ENCODE measurements at places on chromosomes 2 and 18.
A peak's percentile ranks its signal among the peaks of the same experiment; 100 is the strongest.

GRCh38 chr2:101063352-101064124 is 61.4 kb downstream of the RPL31 start:
- H3K4me3 ChIP-seq = no peak overlapping the region
- no peak for DNase-seq
- no peaks in the 10 kb centered on the region for H3K27me3 ChIP-seq
- no peak overlapping the region for H3K27ac ChIP-seq

DNA sequence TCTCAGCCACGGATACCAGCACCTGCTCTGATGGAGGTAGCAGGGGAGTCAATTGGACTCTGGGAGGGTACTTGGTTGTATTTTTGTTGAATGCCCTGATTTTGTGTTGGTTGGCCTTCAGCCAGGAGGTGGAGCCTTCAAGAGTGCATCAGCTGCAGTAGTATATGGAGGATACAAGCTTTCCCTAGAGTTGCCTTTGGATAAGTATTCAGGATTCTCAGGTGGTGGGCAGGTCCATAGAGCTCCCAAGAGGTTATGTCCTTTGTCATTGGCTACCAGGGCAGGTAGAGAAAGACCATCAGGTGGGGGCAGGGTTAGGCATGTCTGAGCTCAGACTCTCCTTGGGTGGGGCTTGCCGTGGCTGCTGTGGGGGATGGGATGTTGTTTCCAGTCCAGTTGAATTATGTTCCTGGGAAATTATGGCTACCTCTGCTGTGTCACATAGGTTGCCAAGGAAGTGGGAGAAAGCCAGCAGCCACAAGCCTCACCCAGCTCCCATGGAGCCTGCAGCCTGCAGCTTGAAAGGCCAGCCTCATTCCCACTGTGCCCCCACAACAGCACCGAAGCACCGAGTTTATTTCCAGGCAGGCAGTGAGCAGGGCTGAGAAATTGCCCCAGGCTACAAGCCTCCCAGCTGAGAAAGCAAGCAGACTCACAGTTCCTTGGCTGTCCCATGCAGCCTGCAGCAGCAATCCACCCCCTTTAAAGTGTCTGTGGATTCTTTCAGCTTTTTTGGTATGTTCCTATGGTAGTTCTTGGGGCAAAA is 38.6 kb upstream of the CHST9 start:
- no peaks in the 10 kb centered on the region for H3K36me3 ChIP-seq
- no peaks in the 10 kb centered on the region for H3K27me3 ChIP-seq
- H3K4me1 ChIP-seq = no peaks in the 10 kb centered on the region
- no peak overlapping the region for H3K27ac ChIP-seq
- H3K4me3 ChIP-seq = no peak overlapping the region
- DNase-seq = no peak

GRCh38 chr2:27885661-27886060 is 4.5 kb downstream of the RBKS start:
- H3K4me1 ChIP-seq = peaks cover 4% of the 10 kb centered on the region
- no peak overlapping the region for H3K27ac ChIP-seq
- DNase-seq = no peak
- H3K4me3 ChIP-seq = no peak overlapping the region

DNA sequence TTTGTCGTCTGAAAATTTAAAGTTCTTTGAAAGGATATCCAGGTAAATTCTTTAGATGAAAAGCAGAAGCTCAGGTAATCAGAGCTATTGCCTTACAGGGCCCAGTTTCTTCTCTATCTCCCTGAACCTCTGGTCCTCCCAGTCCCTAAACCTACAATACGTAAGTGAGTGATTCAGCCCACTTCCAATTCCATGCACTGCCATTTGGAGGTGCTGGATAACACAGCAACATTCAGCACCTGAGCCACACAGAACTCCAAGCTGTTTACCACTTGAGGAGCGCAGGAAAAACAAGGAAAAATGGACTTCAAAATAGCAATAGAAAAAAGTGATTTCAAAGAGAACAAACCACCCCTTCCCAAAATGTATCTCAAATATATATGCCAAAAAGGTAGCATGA is 105.0 kb upstream of the DNAJC10 start:
- H3K4me3 ChIP-seq = no peak overlapping the region
- H3K27me3 ChIP-seq = no peaks in the 10 kb centered on the region
- no peaks in the 10 kb centered on the region for H3K36me3 ChIP-seq

GRCh38 chr2:241692448-241692847 is 5.8 kb upstream of the DTYMK start:
- H3K36me3 ChIP-seq = peaks cover 7% of the 10 kb centered on the region
- no peak overlapping the region for H3K4me3 ChIP-seq
- no peak for DNase-seq

DNA sequence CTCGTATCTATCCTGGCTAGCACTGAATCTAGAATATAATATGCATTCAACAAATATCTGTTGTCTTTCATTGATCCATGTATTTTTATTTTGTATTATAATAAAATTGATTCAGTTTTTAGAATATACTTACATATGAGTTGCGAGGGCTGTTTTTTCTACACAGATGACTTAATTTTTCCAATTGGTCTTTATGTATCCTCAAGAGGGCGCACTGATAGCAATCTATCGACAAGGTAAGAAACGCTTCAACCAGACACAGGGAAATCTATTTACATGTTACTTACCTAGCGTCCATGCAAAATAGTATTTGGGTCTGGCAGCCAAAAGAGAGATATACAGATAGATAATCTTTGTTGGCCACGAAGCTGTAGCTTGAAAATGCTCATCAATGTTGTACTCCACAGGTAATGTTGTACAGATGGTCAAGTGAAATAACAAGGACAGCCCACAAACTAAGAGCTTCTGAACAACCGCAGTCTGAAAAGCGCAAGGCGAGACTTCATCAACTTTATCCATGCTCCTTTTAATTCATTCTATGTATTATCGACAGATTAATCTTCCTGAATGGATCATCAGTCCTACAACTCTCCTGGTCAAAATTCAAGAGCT is 35.5 kb upstream of the KIDINS220 start:
- no peaks in the 10 kb centered on the region for H3K4me1 ChIP-seq
- no peaks in the 10 kb centered on the region for H3K36me3 ChIP-seq
- DNase-seq = peak; percentile 19
- no peaks in the 10 kb centered on the region for H3K27me3 ChIP-seq
- H3K4me3 ChIP-seq = no peak overlapping the region

GRCh38 chr2:207188626-207189419 is 23.1 kb upstream of the KLF7 start:
- no peaks in the 10 kb centered on the region for H3K4me1 ChIP-seq
- H3K27ac ChIP-seq = no peak overlapping the region
- no peak for DNase-seq
- H3K27me3 ChIP-seq = no peaks in the 10 kb centered on the region
- no peak overlapping the region for H3K4me3 ChIP-seq
- peaks cover 1% of the 10 kb centered on the region for H3K36me3 ChIP-seq

GRCh38 chr18:59263661-59264060 is 9.6 kb downstream of the RAX start:
- H3K4me3 ChIP-seq = no peak overlapping the region
- H3K4me1 ChIP-seq = peaks cover 28% of the 10 kb centered on the region
- H3K27me3 ChIP-seq = peaks cover 56% of the 10 kb centered on the region

DNA sequence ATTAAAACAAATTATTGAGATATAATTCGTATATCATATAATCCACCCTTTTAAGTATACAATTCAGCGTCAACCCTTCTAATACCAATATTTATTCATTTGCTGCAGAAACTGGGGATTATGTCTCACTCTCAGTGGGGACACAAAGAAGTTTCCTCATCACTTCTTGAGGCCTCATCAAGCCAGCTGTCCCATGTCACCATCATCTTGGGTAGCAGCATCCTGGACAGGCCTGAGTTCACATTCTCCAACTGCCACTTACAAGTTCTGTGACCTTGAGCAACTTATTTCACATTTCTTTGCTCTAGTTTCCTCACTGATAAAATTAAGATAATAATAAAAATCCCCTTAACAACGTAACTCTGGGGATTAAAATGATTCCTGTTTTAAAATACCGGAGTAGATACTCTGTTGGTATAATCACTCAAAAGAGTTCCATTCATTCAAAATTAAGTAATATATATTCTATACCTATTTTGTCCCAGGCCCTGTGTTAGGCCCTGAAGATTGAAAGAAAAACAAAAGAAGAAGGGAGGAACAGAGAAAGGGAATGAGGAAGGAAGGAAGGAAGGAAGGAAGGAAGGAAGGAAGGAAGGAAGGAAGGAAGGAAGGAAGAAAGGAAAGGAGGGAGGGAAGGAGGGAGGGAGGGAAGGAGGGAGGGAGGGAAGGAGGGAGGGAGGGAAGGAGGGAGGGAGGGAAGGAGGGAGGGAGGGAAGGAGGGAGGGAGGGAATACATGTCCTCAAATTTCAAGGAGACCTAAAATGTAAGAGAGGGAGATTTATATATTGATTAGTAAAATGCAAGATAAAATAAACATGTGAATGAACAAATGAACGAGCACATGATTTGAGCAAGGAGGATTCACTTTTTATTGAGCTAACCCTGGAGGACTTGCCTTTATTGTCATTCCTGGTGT is 42.4 kb downstream of the NCKAP5 start:
- DNase-seq = no peak
- H3K27ac ChIP-seq = no peak overlapping the region
- no peaks in the 10 kb centered on the region for H3K36me3 ChIP-seq
- H3K4me3 ChIP-seq = no peak overlapping the region
- no peaks in the 10 kb centered on the region for H3K27me3 ChIP-seq

DNA sequence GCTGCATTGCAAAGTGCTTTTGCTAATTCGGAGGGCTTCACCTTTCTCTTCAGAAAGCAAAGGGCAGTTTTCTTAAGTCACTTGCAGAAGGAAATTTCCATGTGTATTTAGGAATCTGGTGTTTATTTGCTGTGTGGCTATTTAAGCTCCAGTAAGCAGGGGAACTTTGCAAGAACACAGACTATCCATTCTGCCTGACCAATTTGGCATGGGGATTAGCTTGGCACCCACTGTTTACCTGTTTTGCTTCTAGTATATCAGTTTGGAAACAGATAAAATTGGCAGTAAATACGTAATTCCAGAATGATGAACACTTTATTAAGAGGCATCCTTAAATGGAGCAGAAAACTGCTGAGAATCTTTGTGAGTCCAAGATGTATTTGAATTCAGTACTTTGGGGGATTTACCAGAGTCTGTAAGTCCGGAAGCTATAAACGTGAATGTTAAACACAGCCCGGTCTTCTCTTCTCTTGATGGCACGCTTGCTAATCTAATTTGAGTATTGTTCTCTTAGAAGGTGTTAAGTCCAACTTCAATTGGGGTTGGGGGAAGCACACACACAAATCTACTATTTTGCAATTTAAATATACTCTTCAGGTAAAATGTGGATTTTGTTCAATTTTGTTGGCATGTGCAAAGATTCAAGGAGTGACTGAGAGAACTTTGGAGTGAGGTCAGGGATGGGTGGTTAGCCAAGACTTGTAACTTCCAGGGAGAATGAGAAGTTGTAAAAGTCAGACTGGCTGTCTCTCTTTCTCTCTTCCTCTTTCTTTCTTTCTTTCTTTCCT is 650 bp downstream of the ACKR3 start:
- H3K27ac ChIP-seq = no peak overlapping the region
- no peaks in the 10 kb centered on the region for H3K27me3 ChIP-seq
- H3K36me3 ChIP-seq = no peaks in the 10 kb centered on the region
- H3K4me3 ChIP-seq = no peak overlapping the region
- DNase-seq = peak; percentile 35
- H3K4me1 ChIP-seq = peaks cover 40% of the 10 kb centered on the region

GRCh38 chr2:177783091-177783490 is 289.5 kb downstream of the PDE11A start:
- no peak overlapping the region for H3K27ac ChIP-seq
- no peak overlapping the region for H3K4me3 ChIP-seq
- H3K27me3 ChIP-seq = peaks cover 2% of the 10 kb centered on the region
- no peaks in the 10 kb centered on the region for H3K36me3 ChIP-seq
- no peaks in the 10 kb centered on the region for H3K4me1 ChIP-seq

DNA sequence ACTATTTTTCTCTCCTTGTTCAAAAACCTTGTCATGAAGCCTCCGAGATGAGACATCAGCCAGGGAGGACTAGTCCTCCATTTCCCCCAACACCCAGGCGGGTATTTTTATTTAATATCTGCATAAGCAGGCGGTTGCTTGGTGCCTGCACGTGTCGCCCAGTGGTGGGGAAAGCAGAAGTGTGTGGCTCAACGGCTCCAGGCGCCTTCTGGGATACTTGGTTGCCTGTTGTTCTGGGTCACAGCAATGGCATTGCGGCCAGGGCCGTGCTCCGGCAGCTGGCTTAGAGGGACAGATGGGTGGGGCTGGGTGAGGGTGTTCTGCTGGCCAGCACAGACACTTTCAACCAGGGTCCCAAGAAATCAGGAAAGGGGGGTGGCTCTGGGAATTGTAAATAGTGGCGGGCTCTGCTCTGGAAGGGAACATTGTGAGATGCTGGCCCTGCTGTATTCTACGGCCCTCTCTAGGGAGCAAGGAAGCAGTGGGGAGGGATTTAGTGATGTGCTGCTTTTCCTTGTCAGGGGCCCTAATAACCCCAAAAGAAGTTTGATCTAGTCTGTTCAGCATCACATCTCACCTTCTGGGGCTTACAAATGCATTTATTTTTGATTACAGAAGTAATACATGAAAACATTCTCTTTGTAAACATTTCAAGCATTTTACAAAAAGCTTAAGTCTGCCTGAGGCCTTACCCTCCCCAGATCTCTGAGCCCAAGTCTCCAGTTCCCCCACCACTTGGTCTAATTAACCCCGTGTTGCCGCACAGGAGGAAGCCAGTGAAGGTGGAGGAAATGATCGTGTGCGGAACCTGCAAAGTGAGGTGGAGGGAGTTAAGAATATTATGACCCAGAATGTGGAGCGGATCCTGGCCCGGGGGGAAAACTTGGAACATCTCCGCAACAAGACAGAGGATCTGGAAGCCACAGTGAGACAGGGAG is 1.1 kb downstream of the VAMP8 start:
- H3K4me1 ChIP-seq = peaks cover 39% of the 10 kb centered on the region
- H3K36me3 ChIP-seq = no peaks in the 10 kb centered on the region
- peak overlapping the region; percentile 50 for H3K4me3 ChIP-seq
- peak; percentile 79 for DNase-seq
- H3K27ac ChIP-seq = peak overlapping the region; percentile 87

GRCh38 chr2:1480671-1481076 is 67.4 kb downstream of the TPO start:
- no peak overlapping the region for H3K27ac ChIP-seq
- no peak overlapping the region for H3K4me3 ChIP-seq
- H3K27me3 ChIP-seq = no peaks in the 10 kb centered on the region

DNA sequence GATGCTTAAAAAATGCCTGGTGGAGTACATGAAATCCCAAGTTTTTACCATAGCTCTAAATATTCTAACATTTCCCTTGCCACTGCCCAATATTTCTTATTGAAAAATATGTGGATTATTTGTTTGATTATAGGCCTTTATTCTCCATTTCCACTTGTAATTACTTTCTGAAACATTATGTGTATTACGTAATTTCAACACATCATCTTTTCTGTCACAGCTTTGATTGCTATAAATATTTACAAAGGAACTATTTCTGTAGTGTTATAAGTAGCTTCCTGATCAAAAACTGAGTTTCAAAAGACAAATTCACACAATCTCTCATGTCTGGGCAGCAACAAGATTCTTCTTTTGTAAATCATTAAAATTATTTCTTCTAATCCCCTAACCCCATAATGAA is 859.6 kb upstream of the CRIM1 start:
- no peak overlapping the region for H3K27ac ChIP-seq
- no peaks in the 10 kb centered on the region for H3K4me1 ChIP-seq
- no peaks in the 10 kb centered on the region for H3K27me3 ChIP-seq
- DNase-seq = no peak
- H3K4me3 ChIP-seq = no peak overlapping the region
- no peaks in the 10 kb centered on the region for H3K36me3 ChIP-seq

GRCh38 chr18:58363767-58364540 is 264.9 kb downstream of the ALPK2 start:
- no peaks in the 10 kb centered on the region for H3K36me3 ChIP-seq
- no peak overlapping the region for H3K27ac ChIP-seq
- no peaks in the 10 kb centered on the region for H3K4me1 ChIP-seq
- H3K27me3 ChIP-seq = no peaks in the 10 kb centered on the region
- no peak overlapping the region for H3K4me3 ChIP-seq

- H3K36me3 ChIP-seq = no peaks in the 10 kb centered on the region
- no peak for DNase-seq
- no peak overlapping the region for H3K27ac ChIP-seq
- H3K4me1 ChIP-seq = no peaks in the 10 kb centered on the region
These were observed 58.1 kb upstream of the SIX3 start for GRCh38 chr2:44883356-44883755.

Data from B cell (primary cell).